ENCODE measurements at places on chromosomes 13 and 19.

DNA sequence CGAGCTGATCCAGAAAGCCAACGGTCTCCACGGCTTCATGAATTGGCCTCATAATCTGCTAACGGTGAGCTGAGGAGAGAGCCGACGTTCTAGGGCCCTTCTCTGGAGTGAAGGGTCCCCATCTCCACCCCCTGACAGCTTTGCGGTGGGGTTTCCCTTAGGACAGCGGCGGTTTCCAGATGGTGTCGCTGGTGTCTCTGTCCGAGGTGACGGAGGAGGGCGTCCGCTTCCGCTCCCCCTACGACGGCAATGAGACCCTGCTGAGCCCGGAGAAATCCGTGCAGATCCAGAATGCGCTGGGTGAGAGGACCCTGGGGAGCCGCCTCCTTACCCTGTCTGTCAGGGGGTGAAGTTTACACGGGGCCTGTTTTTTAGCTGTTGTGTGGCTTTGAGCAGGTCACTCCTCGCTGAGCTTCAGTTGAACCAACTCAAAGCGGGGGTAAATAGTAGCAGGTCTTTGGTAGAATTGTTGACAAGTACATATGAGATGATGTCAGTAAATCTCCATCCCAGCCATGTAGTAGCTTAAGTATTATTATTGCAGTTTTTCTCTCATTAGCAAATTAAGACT is 801 bp downstream of the QTRT1 start:
- peak; percentile 26 for DNase-seq

DNA sequence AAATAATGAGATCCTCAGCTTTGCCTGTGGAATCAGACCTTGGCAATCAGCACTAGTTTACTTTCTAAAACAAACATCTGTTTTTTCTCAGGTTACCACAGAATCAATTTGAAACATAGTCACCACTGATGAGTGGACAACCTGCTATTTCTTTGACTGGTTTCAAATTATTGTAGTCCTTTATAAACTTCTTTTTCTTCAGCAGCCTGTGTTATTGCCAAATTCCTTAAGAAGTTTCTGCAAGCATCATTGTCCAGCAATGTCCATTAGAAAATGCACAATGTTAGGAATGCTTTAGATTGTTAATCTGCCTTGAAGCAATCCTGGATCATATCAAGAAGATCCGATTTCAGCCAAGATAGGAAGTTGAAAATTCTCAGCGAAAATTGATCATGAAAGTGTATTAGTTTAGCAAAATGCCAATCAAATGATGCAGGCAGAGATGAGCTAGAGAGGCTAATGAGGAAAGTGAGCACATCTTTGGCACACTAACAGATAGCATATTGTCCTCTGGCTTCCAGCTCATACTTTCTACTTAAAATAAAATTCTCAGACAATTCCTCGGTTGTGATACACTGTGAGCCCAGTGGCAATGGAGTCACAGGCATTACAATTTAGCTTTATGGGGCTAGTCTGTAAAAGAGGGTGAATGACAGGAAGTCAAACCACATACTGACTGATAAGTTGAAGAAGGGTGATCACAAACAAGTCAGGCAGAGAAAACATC is 270.6 kb downstream of the SLITRK6 start:
- DNase-seq = no peak

- no peak for DNase-seq
Measured at GRCh38 chr13:114315074-114315785, 927 bp downstream of the CHAMP1 start.

DNA sequence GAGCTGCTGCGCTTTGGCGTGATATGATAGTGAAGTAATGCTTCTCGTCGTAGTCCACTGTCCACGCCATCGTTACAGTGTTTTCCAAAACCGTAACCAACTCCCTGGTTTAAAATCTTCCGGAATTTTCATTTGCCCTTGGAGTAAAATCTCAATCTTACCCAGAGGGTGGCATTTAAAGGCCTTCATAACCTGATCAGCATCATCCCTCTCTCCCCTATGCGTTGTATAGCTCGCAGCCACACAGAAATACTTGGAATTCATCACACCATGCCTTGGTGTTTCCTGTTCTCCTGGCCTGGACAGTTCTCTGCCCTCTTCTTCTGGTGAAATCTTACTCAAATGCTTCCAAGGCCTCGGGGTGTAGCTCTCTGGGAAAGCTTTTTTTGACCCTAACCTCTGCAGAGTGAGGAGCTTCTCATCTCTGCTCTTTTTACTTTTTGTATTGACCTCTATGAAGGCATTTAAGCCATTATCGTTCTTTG is 839 bp downstream of the MPHOSPH8 start:
- DNase-seq = no peak

- DNase-seq = no peak
Measured at GRCh38 chr13:48879432-48879831, 96.3 kb upstream of the FNDC3A start.

- DNase-seq = no peak
Measured at GRCh38 chr19:4019578-4019977, 12.0 kb downstream of the PIAS4 start.

DNA sequence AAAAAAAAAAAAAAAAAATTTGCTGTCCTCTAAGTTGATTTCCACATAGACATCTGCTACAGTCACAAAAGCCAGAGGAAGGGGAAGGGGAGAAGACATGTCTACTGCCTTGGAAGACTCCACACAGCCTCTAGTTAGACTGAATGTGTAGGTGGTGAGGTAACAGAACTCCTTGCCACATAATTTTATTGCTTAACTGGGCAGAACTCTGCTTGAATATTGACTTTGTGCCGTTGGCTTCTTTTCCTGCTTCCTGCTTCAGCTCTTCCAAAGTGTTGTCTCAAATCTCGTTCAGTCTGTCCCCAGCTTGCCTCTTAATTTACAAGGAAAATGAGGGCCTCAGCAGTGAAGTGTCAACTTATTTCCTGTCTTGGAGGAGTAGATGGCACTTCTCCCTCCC is 37.1 kb downstream of the ESD start:
- DNase-seq = no peak

GRCh38 chr19:41376998-41377365 is 649 bp downstream of the TMEM91 start:
- no peak for DNase-seq

- no peak for DNase-seq
Measured at GRCh38 chr13:47932950-47933923, 67.8 kb downstream of the SUCLA2 start.

DNA sequence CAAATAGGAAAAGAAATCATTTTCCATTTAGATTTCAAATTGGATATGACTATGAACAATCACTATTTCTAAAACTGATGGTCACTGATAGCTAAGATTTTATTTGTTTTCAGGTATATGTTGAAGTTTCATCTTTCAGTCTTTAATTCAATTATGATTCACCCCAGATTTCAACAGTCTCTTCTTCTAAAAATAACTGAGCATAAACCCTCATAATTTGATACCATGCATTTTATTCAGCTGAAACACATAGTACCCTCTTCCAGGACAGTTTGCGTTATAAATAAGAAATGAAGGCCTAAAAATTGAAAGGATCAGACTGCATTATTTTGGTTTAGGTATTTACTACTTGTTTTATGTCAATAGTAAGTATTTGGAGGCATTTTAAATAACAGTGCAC is 428.5 kb upstream of the NBEA start:
- DNase-seq = no peak

DNA sequence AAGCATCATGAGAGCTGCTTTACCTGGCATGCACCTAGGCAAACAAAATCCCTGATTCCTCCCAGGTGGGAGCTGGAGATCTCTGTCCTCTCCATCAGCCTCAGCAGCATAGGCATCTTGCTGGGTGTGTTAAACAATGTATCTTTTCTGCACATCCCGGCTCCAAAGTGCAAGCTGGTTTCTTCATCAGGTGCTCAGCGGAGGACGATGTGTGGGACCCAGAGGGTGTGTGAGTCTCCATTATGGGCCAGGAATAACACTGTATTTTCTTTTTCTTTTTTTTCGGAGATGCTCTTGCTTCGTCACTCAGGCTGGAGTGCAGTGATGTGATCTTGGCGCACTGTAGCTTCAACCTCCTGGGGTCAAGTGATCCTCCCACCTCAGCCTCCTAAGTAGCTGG is 9.9 kb downstream of the CNFN start:
- no peak for DNase-seq
